ENCODE measurements at places on chromosomes 5 and 9.

GRCh38 chr9:119667163-119667562 is 297.9 kb upstream of the BRINP1 start:
- no peak for ATAC-seq

DNA sequence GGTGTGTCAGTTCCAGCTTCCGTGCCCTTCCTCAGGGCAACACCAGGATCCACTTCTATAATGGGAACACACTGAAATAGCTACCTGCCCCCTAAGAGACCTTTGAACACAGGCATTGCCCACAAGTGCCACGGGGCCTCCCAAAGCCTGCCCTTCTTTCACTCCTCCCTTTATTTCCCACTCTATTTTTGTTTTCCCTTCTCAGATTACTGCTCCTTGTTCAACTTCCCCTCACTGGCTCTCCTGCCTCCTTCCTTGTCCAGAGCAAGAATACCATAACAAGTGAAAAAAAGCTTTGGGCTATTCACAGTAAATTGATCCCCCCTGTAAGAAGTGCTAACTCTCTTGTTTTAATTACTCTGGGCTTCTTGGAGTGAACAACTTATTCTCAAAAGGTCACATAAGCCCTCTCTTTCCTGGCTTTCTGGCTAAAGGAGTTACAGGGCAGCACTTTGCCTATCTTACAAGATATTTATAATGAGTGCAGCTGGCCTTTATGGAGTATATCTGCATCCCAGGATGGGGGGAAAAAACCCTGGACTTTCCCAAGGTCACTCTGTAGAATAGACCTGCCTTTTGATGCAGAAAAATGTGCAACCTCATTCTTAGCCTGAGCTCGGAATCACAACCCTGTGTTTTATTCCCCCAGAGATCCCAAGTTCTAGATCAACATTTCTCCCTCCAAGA is 11.3 kb downstream of the CTXN3 start:
- ATAC-seq, result no peak

DNA sequence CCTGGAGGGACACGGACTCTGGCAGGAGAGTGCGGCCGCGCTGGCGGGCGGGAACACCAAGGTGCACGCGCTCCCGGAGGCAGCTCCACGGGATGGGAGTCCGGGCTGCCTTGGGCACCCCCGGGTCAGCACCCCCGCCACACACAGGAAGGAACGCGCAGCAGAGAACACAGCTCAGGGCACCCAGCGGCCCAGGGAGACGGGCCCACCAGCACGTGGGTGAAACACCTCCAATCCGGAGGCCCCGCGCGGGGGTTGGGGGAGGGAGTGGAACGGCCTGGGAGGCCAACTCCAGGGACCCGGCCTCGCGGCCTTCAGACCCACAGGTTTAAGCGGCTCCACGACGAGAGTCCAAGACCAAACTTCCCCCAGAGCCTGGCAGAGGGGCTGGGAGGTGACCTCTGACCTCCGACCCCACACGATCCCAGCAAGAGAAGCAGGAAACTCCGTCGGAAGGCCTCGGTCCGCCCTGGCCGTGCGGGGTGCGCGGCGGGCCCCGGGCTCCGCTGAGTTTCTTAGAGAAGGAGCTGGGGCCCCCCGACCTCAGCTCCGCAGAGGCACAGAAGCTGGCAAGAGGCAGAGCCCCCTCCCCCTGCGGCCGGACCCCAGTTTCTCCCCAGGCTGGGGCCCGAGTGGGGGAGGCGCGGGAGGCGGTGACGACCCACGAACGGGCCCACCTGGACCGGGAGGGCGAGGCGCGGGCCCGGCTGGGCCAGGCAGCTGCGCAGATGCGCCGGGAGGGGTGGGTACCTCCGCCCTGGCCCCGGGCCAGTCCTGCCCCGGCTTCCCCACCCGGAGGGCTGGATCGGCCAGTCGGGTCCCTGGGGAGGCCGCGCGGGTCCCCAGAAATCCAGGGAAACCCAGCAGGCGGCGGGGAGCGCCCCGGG is 851 bp downstream of the NACC2 start:
- ATAC-seq, result peak; percentile 74

DNA sequence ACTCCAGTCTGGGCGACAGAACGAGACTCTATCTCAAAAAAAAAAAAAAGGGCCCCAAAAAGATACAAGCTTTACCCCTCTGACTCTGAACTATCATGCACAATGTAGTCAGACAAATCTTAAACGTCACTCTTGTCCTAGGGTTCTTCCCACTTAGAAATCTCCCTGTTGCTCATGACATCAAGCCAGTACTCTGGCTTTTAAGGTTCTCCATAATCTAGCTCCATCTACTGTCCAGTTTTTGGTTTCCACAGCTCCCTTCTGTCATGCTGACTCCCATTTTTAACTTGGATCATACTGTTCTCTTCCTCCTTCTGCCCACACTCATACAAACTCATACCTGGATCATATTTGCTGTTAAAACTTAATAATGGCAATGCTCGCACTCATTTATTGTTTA is 156.7 kb upstream of the TLX3 start:
- no peak for ATAC-seq

- no peak for ATAC-seq
Measured at GRCh38 chr5:177508221-177508611, 1.4 kb downstream of the DOK3 start.

- no peak for ATAC-seq
Measured at GRCh38 chr5:149317281-149318048, 27.8 kb upstream of the GRPEL2 start.

- no peak for ATAC-seq
Measured at GRCh38 chr9:13439685-13440476, 160.4 kb upstream of the MPDZ start.

GRCh38 chr5:124397317-124397716 is 349.1 kb downstream of the ZNF608 start:
- no peak for ATAC-seq

DNA sequence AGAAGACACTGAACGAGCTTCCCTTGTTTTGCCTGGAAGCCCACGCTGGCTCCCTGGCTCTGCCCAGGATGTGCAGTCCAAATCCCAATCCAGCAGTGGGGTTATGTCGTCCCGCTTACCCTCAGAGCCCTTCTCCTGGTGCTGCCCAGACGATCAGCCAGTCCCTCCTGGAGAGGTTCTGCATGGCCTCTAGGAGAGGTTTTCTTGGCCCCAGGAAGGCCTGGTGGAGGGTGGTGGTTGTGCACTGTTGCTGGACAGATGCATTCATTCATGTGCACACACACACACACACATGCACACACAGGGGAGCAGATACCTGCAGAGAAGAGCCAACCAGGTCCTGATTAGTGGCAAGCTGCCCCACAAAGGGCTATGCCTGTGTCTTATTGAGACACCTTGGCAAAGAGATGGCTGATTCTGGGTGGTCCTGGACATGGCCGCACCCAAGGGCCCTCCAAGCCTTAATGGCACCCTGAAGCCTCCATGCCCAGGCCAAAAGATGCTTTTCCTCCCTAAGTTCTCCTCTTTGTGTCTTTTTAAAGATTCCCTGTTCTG is 10.5 kb upstream of the OLFM1 start:
- ATAC-seq, result no peak

DNA sequence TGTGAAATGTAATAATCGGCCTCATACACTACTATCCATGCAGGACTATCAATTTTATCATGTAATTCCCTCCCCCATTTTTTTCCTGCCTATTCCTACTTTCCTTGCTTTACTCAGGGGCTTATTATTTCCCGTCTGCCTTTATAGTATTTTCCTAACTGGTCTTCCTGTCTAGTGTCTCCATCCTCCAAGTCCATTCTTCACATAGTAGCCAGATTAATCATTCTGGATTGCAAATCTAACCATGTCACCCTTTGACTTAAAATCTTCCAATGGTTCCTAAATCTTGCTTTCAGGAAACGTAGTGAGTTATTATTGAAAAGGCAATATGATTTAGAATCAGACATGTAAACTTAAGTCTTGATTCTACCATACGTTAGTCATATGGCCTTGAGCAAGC is 307.4 kb upstream of the HAPLN1 start:
- no peak for ATAC-seq

- no peak for ATAC-seq
Measured at GRCh38 chr5:82364497-82364896, 86.3 kb upstream of the RPS23 start.

DNA sequence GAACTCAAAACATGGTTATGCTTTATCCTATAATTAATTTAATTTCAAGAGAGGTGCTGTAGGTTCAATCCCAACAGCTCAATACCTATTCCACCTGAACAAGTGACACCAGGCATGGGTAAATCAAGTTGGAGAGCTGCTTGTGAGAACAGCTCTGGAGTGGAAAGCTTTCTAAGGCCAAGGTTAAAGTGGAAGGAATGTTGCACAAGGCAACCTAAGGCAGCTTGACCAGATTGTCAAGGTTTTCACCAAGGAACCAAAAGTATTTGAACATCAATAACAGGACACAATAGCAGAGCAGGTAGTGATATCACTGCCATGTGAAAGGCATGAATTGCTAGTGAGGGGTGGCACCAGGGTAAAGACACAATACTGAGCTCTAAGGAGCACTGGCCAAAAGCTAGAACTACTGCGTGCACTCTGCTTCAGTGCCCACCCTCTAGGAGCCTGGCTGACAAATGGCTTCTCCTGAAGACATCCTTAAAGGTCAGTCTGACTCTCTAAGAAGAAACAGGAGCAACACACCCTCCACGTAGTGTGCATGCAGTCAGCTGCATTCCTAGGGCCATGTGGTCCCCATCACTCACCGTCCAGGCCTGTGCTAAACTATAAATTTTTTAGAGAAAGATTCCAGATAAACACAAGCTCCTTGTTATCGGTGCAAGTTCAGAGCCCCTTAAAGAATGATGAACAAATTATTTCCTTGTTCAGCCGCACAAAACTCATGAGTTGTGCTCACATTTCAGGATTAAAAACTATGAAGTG is 677.7 kb upstream of the KLF4 start:
- no peak for ATAC-seq

DNA sequence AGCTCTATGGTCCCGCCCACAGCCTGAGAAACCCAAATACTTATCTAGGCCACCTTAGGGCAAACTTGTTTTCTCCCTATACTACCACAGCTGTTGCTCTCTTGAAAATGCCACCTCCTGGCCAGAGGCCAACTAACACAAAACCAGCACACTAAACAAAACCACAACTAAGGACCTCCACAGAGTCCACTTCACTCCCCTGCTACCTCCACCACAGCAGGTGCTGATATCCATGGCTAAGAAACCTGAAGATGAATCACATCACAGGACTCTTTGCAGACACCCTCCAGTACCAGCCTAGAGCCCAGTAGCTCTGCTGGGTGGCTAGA is 108.4 kb downstream of the ALDH1A1 start:
- ATAC-seq, result no peak

DNA sequence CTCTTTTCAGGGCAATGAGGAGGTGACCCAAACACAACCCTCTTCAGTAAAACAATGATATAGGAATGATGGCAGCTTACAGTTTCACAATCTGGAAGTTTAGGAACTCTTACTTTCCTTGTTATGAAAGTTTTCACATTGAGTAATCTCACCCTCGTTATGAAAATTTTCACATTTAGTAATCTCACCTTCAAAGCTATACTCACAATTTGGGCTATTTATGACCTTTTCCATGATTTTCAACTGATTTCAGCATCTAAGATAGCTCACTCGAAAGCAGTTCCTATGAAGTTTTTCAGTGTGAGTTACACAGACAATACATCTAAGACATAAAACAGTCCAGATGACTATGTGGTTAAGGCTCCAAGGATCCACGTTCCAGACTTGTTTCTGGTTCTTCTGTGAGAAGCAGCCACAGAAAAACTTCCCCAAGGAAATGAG is 57.1 kb downstream of the FOXD1 start:
- ATAC-seq, result no peak

DNA sequence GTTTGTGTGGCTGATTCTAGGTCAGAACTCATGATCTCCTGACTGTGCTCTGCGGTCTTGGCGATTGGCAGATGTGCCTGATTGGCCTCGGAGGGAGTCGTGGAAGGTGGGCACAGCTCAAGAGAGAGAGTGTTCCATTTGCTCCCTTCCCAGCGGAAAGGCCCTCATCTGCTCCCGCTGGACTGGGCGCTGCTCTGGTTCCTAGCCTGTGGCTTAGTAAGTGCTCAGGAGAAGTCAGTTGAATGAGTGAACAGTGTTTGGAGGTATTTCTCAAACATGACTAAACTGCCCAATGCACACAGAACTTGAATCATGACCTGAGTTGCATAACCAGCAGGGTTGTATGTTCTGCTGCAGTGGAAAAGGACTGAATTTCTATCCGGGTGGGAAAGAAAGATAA is 120.2 kb upstream of the PITX1 start:
- no peak for ATAC-seq

DNA sequence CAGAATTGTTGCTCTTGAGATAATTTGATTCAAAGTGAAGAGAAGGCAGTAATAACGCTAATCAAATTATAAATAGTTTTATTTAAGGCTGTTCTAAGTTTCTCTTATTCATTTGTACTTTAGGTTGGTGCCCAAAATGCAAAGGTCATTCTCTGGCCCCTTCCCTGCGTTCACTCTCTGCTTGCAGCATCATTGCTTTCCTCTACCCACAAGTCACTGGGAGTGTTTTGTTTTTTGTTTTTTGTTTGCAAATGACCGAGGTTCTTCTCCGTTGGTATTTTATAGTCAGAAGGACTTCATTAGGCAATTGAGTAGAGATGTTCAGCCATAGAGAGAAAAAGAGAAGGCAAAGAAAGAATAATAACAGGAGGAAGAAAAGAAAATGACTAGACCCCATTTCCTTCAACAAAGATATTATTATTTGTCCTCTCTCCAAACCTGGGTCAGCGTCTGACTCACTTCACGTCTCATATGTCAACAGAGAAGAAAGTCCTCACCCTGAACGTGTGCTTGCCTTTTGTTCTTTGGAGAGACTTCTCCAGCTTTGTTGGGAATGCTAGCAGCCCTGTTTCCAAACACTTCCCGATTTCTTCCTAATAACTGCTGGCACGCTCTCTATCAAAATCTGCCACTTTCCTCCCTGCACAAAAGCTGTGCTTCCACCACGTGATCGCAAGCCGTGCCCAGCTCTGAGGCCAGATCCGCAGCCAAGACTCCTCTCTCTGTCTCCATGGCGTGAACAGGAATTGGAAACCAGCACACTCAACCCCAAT is 119.8 kb downstream of the EBF1 start:
- no peak for ATAC-seq

DNA sequence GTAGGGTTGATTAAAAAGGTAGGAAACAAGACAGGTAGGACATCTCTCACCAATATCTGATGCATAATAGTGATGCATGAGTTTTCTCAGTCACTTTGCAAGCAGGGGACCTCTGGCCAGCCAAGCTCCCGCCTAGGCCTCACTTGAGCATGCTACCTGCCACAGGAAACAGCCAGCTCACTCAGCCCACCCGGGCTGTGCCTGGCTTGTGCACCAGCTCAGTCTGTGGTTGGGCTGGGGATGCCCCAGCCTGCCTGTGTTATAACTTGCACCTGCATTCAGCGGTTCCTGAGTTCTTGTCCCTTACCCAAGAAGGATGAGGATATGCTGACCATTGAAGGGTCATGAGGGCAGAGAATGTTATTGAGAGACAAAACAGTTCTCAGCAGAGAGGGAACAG is 172.8 kb upstream of the PLCXD3 start:
- peak; percentile 25 for ATAC-seq
